MCF 10A (cell line): ENCODE measurements at places on chromosomes 6 and 20. TPM values are rescaled to one million over a fixed set of nuclear protein-coding genes. Genes with fewer than 3 reads are reported as not detected.

The GPX5 gene
- not detected in 2 replicates for total RNA-seq

The ARHGAP40 gene
- total RNA-seq: not detected in 2 replicates

The CST2 gene
- not detected in 2 replicates for total RNA-seq

The ITCH gene
- total RNA-seq: 57.3 and 68.3 TPM in 2 replicates

The CYP24A1 gene
- 0.28 and 0.34 TPM in 2 replicates for total RNA-seq

- H3K27ac ChIP-seq: no peak overlapping the region
- no peak for DNase-seq
- peaks cover 23% of the 10 kb centered on the region for H3K27me3 ChIP-seq
- H3K4me1 ChIP-seq: no peaks in the 10 kb centered on the region
- no peaks in the 10 kb centered on the region for H3K36me3 ChIP-seq
- H3K4me3 ChIP-seq: no peak overlapping the region
These were observed 331.5 kb upstream of the MAP3K7 start for GRCh38 chr6:90918361-90918760.

GRCh38 chr6:30152910-30153610 lies 8.0 kb downstream of the TRIM10 start:
- peaks cover 26% of the 10 kb centered on the region for H3K4me1 ChIP-seq
- no peak overlapping the region for H3K27ac ChIP-seq
- H3K27me3 ChIP-seq: no peaks in the 10 kb centered on the region
- no peak overlapping the region for H3K4me3 ChIP-seq

GRCh38 chr6:105994591-105995390 lies 91.3 kb upstream of the PRDM1 start:
- H3K27me3 ChIP-seq: no peaks in the 10 kb centered on the region
- no peaks in the 10 kb centered on the region for H3K36me3 ChIP-seq

DNA sequence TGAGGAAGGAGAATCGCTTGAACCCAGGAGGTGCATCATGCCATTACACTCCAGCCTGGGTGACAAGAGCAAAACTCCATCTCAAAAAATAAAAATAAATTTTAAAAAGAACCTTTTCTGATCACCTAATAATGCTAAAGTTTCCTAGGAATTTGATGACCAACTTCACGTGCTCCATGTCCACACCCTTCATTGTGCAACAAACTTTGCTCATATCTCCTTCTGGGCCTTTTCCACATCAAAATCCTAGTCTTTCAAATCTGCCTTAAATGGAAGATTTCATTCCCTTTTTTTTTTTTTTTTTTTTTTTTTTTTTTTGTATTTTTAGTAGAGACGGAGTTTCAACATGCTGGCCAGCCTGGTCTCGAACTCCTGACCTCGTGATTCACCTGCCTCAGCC lies 112.5 kb upstream of the LOC128125822 start:
- H3K27me3 ChIP-seq: no peaks in the 10 kb centered on the region
- DNase-seq: peak; percentile 11
- no peak overlapping the region for H3K27ac ChIP-seq
- H3K36me3 ChIP-seq: no peaks in the 10 kb centered on the region
- peaks cover 6% of the 10 kb centered on the region for H3K4me1 ChIP-seq

- no peak overlapping the region for H3K27ac ChIP-seq
- no peaks in the 10 kb centered on the region for H3K4me1 ChIP-seq
- peaks cover 25% of the 10 kb centered on the region for H3K36me3 ChIP-seq
These were observed 30.9 kb downstream of the MKKS start for GRCh38 chr20:10402938-10403608.

DNA sequence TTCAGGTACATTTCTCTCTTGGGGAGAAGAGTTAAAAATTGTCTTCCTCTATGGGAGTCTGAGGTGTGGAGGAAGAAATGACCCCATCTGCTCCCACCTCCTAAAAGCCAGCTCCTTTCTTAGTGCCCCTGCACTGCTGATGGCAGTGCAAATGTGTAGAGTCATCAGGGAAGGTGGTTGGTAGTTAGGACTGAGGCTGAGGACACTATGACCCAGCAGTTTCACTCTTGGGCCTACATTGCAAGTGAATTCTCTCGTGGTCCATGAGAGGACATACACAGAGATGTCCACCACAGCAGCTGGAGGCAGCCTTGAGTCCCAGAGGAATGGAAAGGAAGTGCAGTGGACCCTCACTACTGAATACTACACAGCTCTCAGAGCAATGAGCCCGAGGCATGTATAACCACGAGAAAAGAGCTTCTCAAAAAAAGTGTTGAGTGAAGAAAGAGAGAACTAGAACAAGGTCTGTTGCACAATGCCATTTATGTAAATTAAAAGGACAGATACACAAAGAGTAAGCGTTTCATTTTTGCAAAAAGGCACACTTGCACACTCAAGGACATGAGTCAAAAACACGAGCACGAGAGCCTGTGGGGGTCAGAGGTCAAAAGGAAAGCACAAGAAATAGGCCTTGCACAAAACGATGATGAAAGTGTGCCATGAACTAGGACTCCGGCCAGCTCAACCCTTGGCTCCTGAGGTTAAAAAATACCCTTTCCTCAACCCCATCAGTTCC lies 308.2 kb upstream of the PRND start:
- H3K36me3 ChIP-seq: no peaks in the 10 kb centered on the region
- H3K27ac ChIP-seq: no peak overlapping the region
- no peaks in the 10 kb centered on the region for H3K27me3 ChIP-seq
- no peaks in the 10 kb centered on the region for H3K4me1 ChIP-seq
- H3K4me3 ChIP-seq: no peak overlapping the region

DNA sequence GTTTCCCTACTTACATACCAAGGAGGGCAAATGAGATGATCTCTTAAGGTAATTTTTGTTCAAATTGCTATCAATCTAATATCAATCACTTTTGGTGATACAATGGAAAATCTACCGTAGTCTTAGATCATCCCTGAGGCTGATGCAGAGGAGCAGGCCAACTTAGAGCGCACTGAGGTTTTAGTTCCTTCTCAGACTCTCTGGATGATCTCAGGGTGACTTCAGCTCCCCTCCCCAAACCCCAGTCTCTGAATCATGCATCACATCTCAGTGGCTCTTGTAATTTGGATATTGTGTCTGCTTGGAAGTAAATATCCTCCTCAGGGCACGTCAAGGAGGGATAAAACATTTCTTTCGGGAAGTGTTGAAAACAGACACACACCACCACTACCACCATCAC lies 5.9 kb downstream of the TUBB2B start:
- H3K27ac ChIP-seq: no peak overlapping the region
- H3K4me1 ChIP-seq: no peaks in the 10 kb centered on the region
- H3K27me3 ChIP-seq: peaks cover 65% of the 10 kb centered on the region
- H3K36me3 ChIP-seq: no peaks in the 10 kb centered on the region
- no peak for DNase-seq
